ENCODE measurements at places on chromosomes 5 and 9. TPM values are rescaled to one million over a fixed set of nuclear protein-coding genes. Genes with fewer than 3 reads are reported as not detected.

The CCDC171 gene
- 1.2 TPM for total RNA-seq

The FANCG gene
- 4.4 TPM for total RNA-seq

The GPR150 gene
- total RNA-seq, result not detected

The TLX3 gene
- not detected for total RNA-seq

The TAF11L4 gene
- total RNA-seq, result not detected

The ACTBL2 gene
- not detected for total RNA-seq

The CCDC192 gene
- not detected for total RNA-seq

The PARP8 gene
- 4.1 TPM for total RNA-seq

The DIAPH1 gene
- 58.5 TPM for total RNA-seq

The ENTREP1 gene
- total RNA-seq, result 28.0 TPM

The FLT4 gene
- 6.3 TPM for total RNA-seq

The TMEM232 gene
- 4.4 TPM for total RNA-seq

The SLC46A2 gene
- not detected for total RNA-seq

The HAPLN1 gene
- total RNA-seq, result 1.8 TPM

The DNAH5 gene
- total RNA-seq, result 0.39 TPM

The PCDHB14 gene
- 9.0 TPM for total RNA-seq

The CCDC69 gene
- total RNA-seq, result 74.9 TPM

The C1QTNF2 gene
- total RNA-seq, result 0.40 TPM

The RNF180 gene
- total RNA-seq, result 12.0 TPM

The SOX30 gene
- total RNA-seq, result 0.14 TPM

The SLC9A3 gene
- 1.5 TPM for total RNA-seq

The SLC34A3 gene
- not detected for total RNA-seq

The ITGA1 gene
- 32.5 TPM for total RNA-seq

The TAS2R1 gene
- not detected for total RNA-seq

The AGTPBP1 gene
- 45.3 TPM for total RNA-seq

The GMCL2 gene
- total RNA-seq, result not detected

The MYO10 gene
- 4.6 TPM for total RNA-seq

The GFI1B gene
- total RNA-seq, result not detected

The PRRX2 gene
- total RNA-seq, result 0.38 TPM

The C9 gene
- not detected for total RNA-seq

The GNA14 gene
- total RNA-seq, result 1.6 TPM

The PCDHGB2 gene
- 8.2 TPM for total RNA-seq

The PTPN3 gene
- 22.7 TPM for total RNA-seq
